IPS-NIHi11 (cell line): ENCODE measurements at places on chromosomes 4 and X.

DNA sequence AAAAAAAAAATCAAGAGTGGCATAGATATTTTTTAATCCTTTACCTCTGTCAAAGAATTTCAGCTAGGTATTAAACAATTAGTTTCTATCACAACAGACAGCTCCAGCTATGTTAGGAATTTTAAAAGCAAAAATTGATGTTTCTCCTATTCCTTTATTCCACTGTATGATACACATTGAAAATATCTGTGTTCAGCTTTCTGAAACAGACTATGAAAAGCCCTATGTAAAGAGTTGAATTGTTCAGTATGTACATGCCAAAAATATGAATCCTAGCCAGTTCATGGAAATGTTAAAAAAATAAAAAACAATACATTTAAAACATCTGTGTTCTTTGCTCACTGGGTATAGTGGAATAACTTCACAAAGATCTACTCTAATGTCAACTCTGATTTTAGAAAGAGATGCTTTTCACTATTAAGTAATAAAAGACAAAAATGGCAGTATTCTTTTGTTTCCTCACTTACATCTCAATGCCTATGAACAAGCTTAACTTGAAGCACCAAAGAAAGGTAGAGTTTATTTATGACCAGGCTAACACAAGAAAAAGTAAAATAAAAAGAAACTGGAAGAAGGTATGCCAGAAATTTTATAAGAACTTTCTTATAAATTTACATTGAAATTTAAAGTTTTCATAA is 32.1 kb downstream of the FBXW7 start:
- no peak for DNase-seq

GRCh38 chr4:85555206-85555605 is 80.3 kb downstream of the ARHGAP24 start:
- no peak for DNase-seq

- no peak for DNase-seq
These were observed 100.1 kb upstream of the KLF3 start for GRCh38 chr4:38563707-38564495.

- no peak for DNase-seq
These were observed 66.4 kb upstream of the C4orf54 start for GRCh38 chr4:99724067-99724466.

GRCh38 chr4:81106150-81106549 is 75.6 kb downstream of the BMP3 start:
- no peak for DNase-seq

DNA sequence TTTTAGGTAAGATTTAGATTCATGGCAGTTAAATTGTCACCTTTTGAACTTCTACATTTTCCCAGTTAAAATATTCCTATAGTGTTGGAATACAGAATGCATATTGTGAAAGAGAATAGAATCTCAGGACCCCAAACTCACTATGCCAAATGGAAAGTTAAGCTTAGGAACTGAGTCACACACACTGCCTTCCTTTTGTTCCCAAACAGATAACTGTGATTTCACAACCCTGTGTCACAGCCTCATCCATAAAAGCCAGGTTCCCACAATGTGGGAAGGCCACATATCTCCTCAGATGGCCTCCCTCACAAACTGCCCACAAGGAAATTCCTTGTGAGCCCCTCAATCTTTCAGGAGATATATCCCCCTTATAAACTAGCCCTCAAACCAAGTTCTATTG is 94.7 kb upstream of the HPF1 start:
- DNase-seq: no peak

GRCh38 chr4:89889289-89889688 is 5.4 kb upstream of the MMRN1 start:
- DNase-seq: no peak

DNA sequence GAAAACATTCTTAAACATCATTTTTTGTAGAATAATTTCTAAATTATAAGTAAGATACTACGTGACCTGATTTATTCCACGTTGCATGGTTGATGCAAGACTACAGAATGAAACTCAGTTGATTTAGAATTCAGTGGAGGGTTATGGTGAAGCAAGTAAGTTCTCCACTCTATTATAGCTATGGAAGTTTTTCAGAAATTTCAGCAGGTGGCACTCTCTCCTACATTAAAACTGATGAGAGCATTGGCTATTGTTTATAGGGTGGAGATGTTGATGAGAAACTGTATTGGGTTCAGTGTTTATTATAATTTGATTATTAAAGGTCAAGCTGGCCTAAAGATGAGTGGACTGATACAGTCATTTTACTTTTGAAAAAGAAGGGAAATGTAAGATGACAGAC is 88.0 kb downstream of the FNIP2 start:
- peak; percentile 38 for DNase-seq
